ENCODE measurements at places on chromosomes 12 and 14. TPM values are rescaled to one million over a fixed set of nuclear protein-coding genes. Genes with fewer than 3 reads are reported as not detected.

INF2 gene
- total RNA-seq = 23.9 TPM

COL2A1 gene
- total RNA-seq = not detected

TOMM20L gene
- total RNA-seq = not detected

DHRS1 gene
- total RNA-seq = 6.9 TPM

MMP19 gene
- 7.1 TPM for total RNA-seq

OVCH1 gene
- 0.51 TPM for total RNA-seq

FLRT2 gene
- total RNA-seq = 14.5 TPM

OSBPL8 gene
- total RNA-seq = 294 TPM

RPL36AL gene
- total RNA-seq = 528 TPM

AKAP3 gene
- total RNA-seq = 1.5 TPM

DLK1 gene
- not detected for total RNA-seq

GPRC5D gene
- total RNA-seq = not detected
